CD8-positive, alpha-beta memory T cell (primary cell): ENCODE measurements at places on chromosomes 12 and 14. TPM values are rescaled to one million over a fixed set of nuclear protein-coding genes. Genes with fewer than 3 reads are reported as not detected.

GRCh38 chr12:19482551-19483109 lies 43.3 kb downstream of the AEBP2 start:
- peak; percentile 16 for DNase-seq

Gene CLEC2A
- not detected for total RNA-seq

DNA sequence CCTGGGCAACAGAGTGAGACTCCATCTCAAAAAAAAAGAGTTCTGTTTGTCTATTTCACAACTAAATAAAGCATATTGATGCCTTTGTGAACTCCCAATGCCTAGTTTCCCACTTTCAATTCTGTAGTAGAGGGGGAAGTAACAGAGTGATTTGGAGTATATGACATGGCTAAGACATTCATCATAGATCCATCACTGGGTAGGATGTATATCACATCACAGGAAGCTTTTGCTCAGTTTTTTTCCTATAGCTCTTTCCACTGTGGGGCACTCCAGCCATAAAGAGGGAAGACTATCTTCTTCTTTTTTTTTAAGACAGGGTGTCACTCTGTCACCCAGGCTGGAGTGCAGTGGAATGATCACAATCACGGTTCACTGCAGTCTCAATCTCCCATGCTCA lies 154.0 kb upstream of the BCL2L14 start:
- DNase-seq: no peak

Gene HHIPL1
- total RNA-seq: 0.04 TPM

DNA sequence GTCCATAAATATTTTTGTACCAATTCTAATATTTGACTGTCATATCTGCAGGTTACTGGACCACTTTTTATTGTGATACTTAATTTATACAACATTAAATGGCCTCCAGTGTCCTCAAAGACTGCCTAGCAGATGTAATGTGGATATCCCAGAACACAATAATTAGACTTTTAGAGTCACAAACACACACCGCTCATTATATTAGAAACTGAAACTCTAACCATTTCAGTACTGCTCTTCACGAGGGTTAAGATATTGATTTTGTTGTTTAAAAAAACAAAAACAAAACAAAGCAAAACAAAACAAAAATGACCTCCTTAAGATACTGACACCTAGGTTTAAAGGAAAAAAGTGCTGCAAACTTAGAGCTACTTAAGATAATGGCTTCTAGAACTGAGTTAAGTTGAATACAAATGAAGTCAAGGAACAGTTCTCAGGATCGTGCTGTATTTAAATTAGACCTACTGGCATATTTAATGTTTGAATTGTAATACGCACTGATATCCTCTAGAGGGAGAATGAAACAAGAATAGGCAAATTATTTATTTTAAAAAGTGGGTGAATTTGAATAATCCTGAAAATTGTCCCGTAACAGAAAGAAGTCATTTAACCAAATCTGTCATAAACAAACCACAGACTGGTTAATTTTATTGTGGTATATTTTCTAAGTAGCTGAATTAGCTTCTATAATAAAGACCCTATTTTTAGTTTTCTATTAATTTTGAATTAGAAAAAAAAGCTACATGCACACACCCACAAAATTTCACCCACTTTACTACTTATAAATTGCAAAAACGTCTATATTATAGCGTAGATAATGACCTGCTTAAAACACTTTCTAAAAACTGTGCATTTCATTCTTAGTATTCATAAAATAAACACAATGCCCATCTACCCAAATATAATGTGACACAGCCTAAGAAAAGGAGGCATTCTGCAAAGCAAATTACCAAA lies 395.2 kb upstream of the DCN start:
- peak; percentile 26 for DNase-seq

- DNase-seq: no peak
Observed at GRCh38 chr14:91897106-91897701, 29.9 kb upstream of the TC2N start.

DNA sequence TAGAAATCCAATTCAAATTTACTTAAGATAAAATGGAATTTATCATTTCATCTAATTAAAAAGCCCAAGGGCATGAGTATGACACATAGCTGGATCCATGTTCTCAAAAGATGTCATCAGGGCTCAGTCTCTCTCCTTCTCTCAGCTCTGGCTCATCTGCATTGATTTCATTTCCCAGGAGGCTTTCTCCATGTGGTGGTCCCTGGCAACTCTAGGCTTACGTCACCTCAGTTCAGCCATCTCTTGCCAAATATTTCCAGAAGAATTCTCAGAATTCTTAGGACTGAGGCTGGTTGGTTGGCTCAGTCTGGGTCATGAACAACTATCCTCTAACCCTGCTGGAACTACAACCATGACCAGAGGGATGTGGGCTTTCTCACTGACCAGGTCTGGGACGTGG lies 65.3 kb downstream of the FOS start:
- no peak for DNase-seq

DNA sequence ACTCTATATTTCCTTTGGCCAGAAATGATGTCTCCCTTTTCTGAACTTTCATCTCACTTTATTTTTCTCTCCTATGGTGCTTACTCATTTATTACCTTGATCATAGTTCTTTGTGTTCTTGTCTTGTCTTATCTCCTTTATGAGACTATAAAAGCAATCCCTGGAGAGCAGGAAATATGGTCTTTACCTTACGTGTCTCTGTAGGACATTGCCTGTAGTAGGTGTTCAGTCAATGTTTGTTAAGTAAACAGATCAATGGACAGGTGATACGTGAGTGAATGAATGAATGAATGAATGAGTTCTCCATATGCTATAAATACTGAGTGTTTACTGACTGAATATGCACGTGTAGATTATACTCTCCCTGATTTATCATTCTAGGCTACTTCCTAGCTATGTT lies 193.7 kb upstream of the HMGA2 start:
- no peak for DNase-seq

DNA sequence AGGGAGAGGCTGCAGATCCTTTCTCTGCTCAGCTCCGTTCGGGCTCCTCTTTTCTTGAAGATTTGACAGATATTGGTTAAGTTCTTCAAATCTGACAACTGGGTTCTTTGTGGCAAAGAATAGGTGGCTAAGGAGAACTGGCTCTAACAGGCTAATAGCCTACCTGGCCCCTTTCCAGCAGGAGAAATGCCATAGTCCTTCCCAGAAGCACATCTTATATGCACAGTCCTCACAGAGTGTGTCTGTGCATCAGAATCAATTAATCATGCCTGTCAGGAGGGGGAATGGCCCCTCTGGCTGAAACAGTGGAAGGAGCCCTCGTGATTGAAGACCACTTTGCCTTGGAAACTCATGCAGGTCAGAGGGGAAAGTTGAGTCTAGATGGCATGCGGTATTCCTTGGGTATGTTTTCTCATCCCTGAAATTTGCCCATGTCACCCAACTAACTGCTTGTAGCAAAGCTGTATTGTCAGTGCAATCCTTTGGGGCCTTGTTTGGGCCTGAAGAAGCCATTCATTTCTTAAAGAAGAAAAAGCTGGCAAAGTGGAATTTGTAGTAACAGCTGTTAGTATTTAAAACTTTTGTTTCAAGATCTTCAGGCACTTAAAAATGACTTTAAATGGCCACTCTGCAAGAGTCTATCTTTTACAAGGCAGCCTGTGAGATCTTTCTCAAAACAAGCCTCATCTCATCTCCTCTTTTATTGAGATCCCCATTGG lies 251.5 kb downstream of the ZFP36L1 start:
- DNase-seq: no peak

- DNase-seq: peak; percentile 30
Observed at GRCh38 chr12:42332301-42333285, 6.6 kb downstream of the PPHLN1 start.

Gene SLC17A8
- total RNA-seq: not detected

- no peak for DNase-seq
Observed at GRCh38 chr12:96044017-96044942, 8.9 kb upstream of the LTA4H start.

- no peak for DNase-seq
Observed at GRCh38 chr12:115998119-115998633, 279.3 kb downstream of the MED13L start.

Gene A2M
- total RNA-seq: 1.6 TPM

Gene CACNB3
- total RNA-seq: 6.6 TPM

DNA sequence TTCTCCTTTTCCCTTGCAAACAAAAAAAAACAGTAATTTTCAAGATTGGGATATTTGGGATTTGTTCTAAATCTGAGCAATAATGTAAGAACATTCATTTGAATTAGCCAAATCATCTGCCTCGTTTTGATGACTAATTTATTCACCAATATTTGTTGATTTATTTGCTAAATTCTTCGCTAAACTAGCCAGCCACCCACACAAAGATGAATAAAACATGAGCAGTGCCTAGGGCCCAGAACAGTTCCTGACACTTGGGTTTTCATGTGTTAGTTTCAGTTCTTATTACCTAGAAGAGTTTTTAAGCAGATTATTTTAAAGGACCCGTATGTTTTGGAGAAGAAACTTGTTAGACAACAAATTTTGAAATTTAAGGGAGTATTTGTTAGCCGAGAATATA lies 1.4 kb downstream of the ETNK1 start:
- no peak for DNase-seq

DNA sequence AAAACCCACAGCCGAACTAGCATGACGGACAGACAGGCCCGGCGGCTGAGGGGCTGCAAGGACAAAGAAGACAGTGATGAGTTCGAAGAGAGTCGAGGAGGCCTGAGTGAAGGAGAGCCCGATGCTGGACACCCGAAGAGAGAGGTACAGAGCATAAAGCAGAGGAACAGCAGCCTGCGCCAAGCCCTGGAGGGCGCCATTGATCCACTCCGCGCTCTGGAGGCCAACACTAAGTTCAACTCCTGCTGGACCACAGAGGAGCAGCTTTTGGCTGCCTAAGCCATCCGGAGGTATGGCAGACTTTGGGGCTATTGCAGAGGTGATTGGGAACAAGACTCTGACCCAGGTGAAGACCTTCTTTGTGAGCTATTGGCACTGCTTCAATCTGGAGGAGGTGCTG lies 7.8 kb upstream of the PLXNC1 start:
- DNase-seq: peak; percentile 19

- no peak for DNase-seq
Observed at GRCh38 chr12:129202109-129202814, 349.0 kb downstream of the GLT1D1 start.

Gene CHD8
- total RNA-seq: 90.0 TPM

Gene TAS2R13
- total RNA-seq: 0.26 TPM

Gene COX8C
- not detected for total RNA-seq

DNA sequence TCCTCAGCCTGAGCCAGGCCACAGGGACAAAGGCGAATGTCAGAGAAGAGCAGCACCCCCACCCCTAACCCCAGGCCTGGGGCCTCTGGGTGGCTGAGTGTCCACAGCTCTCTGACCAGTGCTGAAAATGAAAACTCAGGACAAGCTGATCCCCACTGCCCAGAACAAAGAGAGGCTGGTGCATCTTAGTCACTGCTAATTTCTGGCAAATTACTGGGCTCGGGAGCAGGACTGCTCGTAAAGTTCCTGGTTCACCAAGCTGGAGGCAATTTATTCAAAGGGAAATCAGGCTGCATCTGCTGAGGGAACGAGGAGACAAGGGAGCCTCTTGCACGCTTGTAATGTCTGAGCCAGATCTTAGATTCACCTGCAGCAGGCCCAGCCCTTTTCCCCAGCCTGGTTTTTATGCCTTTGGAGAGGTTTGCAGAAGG lies 43.2 kb downstream of the CALM1 start:
- DNase-seq: no peak

GRCh38 chr14:92680781-92681650 lies 67.4 kb downstream of the LGMN start:
- DNase-seq: peak; percentile 54

DNA sequence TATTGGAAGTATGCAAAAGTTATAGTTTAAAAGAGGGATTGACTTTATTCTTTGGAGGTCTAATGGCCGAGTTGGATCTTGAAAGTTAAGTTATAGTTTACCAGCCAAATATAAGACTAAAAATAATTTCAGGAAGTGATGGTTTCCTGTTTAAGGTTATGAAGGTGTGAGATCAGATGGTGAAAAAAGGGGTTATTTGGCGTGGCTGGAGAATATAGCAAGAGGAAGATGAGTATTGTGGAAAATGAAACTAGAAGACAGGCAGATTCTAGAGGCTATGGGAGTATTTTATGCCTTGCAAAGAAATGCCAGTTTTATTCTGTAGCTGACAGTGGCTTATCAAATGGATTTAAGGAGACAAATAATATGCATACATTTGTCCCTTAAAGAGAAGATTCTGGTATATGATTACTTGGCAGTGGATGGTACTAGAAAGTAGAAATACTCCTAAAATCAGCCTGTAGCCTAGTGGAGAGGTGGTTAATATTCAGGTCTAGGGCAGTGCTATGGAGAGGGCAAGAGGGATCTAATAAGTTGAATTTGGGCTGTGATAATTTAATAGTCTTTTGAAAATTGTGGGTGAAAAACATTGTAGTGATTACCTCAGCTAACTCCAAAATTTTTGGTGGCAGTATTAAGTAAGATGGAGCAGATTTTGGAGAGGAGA lies 1091.8 kb upstream of the ATXN7L3B start:
- no peak for DNase-seq

- no peak for DNase-seq
Observed at GRCh38 chr12:117501076-117501869, 139.8 kb upstream of the NOS1 start.

Gene PIWIL1
- total RNA-seq: not detected

Gene C1QL4
- not detected for total RNA-seq

- no peak for DNase-seq
Observed at GRCh38 chr14:24508155-24508840, at the start of gene CMA1. TSS of gene CMA1 (minus strand) at chr14:24508265. CDS start at chr14:24508235, 30 bp downstream.

- DNase-seq: no peak
Observed at GRCh38 chr12:15701631-15702156, 87.5 kb downstream of the EPS8 start.

DNA sequence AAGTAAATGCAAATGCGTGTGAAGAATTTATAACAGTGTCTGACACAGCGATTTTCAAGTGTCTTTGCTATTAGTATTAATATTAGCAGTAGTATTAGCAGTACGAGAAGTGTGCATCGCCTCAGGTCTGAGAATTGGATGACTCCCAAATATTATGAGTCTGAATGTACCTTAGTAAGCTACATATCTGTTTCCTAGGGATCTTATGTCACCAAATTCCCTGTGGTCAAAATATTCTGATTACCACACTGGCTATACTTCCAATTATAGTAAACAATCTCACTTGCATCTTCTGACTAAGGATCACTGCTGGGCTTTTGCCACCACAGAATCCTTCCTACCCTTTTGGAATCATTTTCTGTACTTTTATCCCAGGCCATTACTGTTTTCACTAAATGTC lies 396.0 kb upstream of the MIS18BP1 start:
- DNase-seq: no peak

DNA sequence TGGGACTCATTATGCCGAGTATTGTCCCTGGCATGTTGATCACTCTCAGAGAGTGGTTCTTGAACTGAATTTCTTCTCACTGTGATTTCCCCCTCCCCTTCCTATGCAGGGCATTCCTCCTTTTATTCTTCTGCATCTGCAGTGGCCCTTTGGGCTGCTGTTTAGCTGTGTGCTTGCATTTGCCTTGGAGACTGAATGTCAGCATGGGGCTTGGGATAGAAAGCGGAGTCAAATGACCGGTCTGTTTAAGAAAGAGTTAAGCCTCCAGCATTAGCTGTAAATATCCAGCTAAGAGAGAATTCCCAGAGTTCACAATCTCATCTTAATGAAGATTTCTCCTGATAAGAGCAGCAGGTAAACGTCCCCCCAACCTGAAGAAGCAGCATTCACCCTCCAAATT lies 65.6 kb upstream of the RMST start:
- DNase-seq: no peak
